ENCODE measurements at places on chromosomes 2 and 18.

GRCh38 chr2:204108781-204109295 is 172.3 kb downstream of the ICOS start:
- no peak for DNase-seq

GRCh38 chr2:41621095-41621494 is 426.7 kb upstream of the PKDCC start:
- DNase-seq: no peak

DNA sequence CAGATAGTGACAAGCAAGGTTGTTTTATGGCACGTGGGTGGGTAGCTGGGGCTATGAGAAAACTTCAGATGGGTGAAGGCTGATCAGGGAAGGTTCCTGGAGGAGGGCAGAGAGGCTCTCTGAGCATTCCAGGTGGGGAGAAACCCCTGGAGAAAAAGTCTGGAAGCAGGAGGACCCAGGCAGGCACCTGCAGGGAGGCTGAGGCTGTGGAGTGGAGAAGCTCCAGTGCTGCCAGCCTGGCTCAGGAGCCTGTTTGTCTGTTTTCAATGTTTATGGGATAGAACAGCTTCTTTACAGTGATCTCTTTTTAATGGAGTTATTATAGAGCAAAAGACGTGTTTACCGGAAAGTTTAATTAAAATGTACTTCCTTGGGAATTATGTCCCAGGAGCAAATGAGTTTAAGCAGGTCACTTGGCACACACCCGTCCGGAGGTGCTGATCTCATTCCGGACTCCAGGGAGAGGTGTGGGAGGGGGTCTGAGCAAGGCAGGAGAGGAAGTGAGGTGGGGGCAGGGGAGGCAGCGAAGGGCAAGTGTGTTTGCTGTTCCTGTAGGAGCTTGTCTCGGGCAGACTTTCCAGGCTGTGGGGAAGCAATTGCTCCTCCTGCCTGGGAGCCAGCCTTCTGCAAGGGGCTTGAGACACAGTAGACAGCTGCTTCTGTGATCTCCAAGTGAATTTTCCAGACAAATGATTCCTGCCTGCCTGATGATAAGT is 239.5 kb downstream of the MYCN start:
- peak; percentile 50 for DNase-seq

DNA sequence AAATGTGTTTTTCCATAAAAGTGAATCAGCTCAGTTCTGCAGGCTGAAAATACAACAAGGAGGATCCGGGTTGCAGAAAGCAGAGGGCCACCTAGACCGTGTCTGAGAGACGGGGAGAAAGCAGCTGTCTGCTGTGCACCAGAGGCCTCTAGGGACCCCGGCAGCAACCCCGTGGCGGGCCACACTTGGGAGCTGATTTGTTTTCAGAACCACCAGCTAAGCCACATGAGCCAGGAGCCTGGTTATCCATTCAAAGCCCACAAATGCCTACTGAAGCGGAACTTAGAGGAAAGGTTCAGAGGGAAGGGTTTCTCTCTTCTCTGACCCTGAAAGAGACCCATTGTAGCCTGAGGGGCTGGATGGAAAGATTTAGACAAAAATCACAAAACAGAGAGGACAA is 28.4 kb upstream of the ID2 start:
- peak; percentile 48 for DNase-seq

- DNase-seq: no peak
These were observed 267.8 kb downstream of the INSIG2 start for GRCh38 chr2:118356051-118356450.

DNA sequence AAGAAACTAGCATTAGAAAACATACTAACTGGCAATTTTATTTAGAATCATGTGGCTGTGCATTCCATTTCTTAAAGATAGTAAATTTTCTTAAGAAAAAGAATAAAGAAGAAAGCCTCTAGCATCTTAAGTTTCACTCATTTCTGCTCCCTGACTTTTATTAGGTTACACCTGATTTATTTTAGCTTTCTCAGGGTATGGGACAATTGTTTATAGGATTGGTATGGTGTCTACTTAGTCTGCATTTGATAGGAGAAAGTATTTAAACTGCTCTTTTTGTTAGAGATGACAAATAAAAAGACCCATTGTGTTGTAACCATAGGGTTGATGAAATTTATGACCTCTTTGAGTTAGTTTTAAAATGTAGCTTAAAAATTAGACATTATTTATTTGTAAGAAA is 115.2 kb downstream of the PTPRM start:
- no peak for DNase-seq

DNA sequence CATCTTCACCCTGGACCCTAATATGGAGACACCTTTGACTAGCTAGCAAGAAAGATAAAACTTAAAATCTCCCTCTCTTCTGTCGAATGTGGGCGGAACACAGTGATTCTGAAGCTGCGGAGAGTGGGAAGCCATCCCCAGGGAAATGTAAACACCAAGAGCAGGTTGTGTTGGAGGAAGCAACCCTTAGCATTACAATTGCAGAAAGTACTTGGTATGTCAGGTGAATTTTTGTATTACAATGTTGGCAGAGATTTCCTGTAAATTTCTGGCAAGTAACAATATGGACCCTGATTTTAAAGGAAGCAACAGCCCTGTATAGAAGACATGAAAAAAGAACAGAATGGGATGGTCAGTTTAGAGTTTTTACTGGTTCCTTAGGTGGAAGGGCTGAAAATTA is 35.8 kb downstream of the TSN start:
- no peak for DNase-seq

GRCh38 chr18:27785815-27786471 is 391.0 kb downstream of the CDH2 start:
- peak; percentile 50 for DNase-seq

DNA sequence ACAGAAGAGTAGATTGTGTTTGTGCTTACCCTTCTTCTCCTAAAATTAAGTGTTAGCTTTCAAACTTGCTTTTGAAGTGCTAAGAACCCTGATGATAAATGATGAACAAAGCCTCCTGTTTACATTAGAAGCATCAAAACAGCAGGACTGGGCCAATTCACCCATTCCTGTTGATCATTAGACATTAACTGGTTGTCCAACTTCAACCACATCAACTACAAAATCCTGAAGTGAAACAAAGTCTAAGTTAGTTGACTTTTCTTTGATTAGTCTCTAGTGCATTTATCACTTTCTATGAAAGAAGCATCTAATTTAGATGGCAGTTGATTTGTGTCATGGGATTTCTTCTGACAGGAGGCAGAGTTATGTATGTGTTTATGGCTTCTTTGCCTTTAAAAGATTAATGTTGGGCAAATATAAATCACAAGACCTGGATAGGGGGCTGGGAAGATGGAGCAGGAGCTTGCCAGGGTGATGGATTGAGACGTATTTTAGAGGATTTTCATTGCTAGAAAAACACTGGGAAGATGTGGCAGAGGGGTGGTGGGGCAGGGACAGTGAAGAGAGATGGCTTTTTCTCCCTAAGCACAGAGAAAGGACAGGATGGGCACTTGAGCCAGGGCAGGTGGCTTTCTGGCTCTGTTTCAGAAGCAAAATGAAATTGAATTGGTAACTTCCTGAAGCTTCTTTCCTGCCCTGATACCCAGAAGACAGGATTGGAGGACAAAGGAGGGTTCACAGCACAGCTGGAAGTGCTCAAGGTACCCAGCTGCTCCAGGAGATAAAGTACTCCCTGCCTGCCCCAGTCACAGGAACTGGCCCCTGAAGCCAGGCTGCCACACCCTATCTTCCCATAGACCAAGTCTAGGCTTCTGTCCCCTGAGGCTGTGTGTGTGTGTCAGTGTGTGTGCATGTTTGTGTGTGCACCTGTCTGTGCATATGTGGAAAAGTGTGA is 20.5 kb downstream of the GYPC start:
- no peak for DNase-seq

- peak; percentile 98 for DNase-seq
These were observed at the start of gene OSBPL1A for GRCh38 chr18:24397694-24398368. TSS of gene OSBPL1A (minus strand) at chr18:24397824. CDS start at chr18:24377533, 20,291 bp downstream.

DNA sequence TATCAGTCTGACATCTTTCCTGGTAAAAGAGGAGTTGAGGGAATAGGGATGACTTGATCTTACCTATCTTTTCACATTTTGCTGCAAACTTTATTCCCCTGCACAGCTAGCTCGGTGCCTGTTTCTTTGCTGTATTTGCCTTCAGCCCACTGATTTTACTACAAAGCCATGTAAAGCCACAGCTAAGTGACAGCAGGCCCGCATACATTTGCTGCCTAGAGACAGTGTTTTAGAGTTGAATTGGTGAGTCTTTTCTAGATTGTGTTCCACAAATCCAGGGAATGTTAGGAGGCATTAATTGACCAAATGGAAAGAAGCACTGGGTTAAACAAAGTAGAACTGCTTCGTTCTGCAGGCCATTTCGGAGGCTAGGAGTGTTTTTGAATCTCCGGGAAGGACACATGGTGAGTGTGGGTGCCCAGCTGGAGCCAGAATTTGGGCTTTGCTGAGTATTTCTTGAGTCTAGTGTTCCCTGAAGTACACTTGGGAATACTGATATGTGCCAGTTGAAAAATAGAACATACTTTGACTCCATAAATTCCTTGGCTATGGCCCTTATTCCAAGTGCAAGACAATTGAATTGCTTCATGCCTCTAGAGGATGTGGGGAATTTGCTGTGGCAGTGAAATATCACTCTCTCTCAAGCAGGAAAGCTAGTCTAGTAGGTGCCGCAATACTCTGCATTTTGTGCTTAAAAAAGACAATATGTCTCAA is 329.8 kb downstream of the PTPRM start:
- DNase-seq: no peak

GRCh38 chr2:57888463-57888862 is 158.1 kb upstream of the VRK2 start:
- no peak for DNase-seq

DNA sequence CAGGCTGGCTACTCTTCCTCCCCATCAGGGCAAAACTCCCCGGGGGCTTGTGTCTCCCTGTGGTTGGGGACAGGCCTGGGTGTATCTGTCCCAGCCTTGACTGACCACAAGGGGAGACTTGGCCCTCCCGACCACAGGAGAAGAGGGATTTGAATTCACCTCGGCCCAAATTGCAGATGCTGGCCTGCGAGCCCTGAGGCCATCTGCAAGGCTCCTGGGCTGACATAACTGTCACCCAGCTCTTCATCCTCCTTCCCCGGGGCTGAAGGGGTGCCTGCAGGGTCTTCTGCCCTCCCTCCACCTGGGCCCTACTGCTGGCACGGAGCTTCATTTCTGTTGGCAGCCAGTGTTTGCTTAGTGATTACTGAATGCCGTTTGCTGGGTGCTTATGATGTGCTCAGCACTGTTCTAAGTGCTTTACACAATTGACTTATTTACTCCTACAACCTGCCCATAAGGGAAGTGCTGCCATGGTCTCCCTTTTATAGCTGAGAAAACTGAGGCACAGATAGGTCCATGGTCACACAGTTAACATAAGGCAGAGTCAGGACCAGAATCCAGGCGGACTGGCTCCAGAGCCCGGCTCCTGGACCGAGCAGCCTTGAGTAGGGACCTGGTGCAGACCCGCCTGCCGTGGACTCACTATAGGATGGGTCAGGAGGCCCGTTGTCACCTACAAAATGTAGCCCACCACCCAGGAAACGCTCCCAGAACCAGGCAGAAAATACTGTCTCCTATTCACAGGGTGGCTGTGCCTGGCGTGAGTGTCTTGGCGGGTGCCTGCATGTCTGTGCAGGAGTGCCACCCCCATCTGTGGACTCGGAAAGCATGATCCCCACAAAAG is 18.9 kb downstream of the STEAP3 start:
- no peak for DNase-seq

DNA sequence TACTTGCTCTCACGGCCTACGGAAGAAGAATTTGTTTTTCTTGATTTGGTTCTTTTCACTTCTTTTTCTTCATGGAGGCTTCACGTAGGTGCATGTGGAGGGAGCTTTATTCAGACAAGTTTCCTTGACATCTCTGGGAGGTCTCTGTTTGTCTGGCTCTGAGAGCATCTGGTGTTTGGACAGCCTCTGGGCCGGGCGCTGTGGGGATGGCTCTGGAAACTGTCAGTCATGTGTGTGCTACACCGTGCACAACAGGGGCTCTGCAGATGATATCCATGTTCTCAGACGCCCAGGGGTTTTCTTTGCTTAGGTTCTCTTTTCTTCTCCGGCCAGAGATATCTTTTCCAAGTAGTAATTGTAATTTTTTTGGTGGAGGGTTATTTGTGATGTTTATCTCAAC is 130.7 kb downstream of the SH3RF3 start:
- no peak for DNase-seq

DNA sequence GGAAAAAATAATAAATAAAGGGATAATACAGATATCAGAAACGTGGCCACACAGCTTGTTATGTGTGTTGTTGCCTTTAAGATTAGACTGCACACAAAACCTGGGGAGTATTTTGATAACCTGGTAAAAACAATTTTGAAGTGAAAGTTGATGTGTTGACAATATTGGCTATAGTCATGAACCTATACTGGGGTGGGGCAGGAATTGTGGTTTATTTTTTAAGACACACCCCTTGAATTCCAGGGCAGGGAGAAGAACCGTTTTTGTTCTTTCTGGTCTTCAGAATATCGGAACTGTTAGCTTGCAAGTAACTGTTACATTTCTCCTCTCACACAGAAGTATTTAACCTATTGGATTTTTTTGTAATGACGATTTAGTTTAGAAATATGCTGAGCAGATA is 80.4 kb downstream of the LIMS1 start:
- DNase-seq: no peak

GRCh38 chr2:233440314-233440713 is 86.0 kb downstream of the DGKD start:
- DNase-seq: peak; percentile 67

GRCh38 chr18:78701771-78702396 is 277.7 kb upstream of the SALL3 start:
- DNase-seq: no peak

DNA sequence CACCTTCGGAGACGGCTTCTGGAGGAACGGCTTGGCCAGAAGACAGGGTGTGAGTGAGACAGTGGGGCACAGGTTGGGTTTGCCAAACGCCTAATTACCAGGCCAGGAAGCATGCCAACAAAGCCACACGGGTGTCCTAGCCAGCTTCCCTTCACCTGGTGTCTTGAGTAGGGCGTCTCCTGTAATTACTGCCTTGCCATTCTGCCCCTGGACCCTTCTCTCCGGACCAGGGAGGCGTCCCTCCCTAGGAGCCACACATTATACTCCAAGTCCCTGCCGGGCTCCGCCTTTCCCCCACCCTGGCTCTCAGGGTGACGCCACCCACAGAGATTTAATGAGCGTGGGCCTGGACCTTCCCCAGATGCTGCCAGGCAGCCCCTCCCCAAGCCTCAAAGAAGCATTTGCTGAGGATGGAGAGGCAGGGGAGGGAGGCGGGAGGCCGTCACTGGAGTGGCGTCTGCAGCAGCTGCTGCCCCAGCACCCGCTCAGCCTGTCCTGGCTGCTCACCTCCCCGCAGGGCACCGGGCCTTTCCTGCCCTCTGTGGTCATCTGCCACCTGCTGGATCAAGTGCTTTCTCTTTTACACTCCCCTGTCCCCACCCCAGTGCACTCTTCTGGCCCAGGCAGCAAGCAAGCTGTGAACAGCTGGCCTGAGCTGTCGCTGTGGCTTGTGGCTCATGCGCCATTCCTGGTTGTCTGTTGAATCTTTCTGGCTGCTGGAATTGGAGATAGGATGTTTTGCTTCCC is 20.7 kb downstream of the FOSL2 start:
- DNase-seq: peak; percentile 81

All from posterior vena cava (tissue), 2 donors.